H1 (cell line): ENCODE measurements at places on chromosomes 2 and 18.

GRCh38 chr2:234502285-234502918 lies 5.5 kb upstream of the ARL4C start:
- DNase-seq: no peak

DNA sequence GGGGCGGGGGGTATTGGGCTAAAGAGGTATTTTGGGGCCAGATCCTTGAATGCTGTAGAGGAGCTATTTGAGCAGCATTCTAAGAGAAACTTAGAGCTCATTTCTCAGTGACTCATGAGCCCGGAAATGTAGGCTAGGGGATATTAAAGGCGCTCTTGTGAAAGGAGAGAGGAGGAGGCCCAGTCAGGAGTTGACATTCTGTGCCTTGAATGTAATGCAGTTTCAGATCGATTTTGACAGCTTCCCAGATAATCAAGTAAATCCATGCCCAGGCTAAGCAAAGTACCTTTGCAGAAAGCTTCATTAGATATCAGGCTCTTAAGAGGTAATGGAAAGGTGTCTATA lies 1.5 kb downstream of the CAB39 start:
- DNase-seq: no peak

DNA sequence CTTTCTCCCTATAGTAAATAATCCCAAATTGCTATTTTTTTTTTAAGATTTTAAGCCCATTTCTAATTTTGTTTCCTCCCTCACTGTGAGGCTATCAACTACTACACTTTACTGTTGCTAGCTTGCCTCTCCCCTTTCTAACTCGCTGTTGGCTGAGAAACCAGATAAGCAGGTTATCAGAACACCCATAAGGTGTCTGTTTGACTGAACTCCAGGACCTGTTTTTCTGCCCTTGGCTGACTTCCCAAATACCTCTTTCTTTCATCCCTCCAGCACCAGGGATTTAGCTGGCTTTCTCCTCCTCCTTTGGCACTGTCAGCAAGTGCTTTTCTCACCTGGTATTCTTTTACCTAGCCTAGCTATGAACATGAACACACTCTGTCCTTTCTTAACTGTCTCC lies 11.1 kb downstream of the TRAK2 start:
- no peak for DNase-seq

DNA sequence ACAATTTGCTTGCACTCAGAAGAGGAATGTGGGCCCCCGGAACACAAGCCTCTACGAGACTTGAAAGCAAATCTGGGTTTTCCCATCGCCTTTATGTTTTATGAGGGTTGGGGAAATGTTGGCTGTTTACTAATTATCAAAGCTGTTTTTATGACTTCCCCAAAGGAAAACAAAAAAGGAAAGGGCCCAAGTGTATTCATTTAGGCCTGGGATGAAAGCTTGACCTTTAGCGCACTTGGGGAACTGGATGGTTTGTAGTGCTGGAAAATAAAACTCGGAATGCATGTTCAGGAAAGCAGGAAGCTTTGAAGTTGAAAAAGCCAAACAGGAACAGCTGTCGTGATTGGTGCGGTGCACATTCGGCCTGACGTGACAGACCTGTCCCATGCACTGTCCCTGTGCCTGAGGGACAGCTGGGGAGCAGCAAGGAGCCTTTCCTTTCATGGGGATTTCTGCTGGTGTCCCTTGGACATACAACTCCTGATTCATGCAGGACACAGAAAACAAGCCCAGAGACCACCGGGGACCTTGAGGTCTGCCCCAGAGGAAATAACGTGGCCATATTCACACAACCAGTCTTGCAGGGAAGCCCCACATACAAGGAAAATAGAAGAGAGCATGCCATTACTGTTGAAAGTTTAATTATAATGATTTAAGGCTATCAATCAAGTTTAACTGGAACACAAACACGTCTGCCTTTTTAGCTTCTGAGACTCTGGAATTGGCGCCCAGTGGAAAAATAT lies 169.7 kb upstream of the APCDD1 start:
- DNase-seq: no peak

GRCh38 chr2:98458207-98458606 lies 13.5 kb downstream of the INPP4A start:
- no peak for DNase-seq

GRCh38 chr2:229044581-229044980 lies 226.5 kb downstream of the PID1 start:
- no peak for DNase-seq

DNA sequence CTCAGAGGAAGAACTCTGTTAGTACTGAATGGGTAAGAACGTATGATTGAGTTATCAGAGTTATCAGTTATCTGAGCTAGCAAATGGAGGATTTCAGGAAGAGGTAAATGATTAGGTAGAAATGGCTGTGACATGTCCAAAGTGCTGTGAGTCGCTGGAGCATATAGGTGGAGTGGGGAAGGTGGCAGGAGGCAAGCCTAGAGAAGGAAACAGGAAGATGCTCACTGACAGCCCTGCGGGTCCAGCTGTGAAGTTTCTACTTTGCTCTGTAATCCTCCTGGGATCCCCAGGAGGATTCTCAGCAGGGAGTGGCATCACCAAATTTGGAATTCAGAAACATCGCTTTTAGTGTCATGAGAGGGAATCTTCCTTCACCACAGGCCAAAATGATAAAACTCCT lies 52.0 kb downstream of the GYPC start:
- no peak for DNase-seq

GRCh38 chr2:152657043-152657442 lies 60.2 kb downstream of the PRPF40A start:
- no peak for DNase-seq

DNA sequence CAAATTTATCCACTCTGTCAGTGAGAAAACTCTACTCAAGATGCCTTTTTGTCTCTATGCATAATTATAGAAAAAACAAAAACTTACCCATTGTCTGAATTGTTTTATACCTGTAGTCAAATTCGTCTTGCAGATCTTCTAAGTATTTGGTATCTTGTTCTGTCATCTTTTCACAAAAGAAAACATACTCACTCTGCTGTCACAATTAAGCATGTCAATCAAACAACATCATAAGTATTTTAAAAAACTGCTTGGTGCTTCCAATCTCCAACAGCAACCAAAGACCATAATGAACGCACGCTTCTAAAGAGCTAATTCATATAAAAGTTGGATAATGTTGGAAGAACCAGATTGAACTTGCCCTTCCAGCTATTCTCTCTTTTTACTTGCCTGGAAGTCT lies 55.6 kb upstream of the STAT1 start:
- no peak for DNase-seq

DNA sequence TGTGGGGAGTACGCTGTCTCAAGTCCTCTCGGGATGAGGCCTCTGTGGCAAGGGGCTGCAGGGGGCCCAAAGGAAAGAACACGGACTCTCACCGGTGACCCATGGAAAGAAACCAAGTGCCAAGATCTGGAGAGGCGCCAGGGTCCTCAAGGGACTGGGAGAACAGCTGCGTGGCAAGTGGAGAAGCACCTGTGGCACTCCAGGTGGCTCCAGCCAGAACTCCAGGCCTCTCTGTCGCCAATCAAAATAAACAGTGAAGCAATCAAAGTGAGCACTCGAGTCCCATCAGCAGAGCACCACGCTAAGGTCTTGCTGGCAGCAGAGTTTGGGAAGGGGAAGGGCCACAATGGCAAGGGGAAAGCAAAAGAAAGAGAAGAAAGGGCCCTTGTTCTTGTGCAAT lies 54.7 kb downstream of the BCL2 start:
- no peak for DNase-seq

- DNase-seq: no peak
Observed at GRCh38 chr18:76785872-76786271, 36.5 kb upstream of the ZNF236 start.

- no peak for DNase-seq
Observed at GRCh38 chr2:189581354-189582139, 961 bp upstream of the SLC40A1 start.

- DNase-seq: no peak
Observed at GRCh38 chr2:20656561-20656960, 5.7 kb upstream of the HS1BP3 start.

DNA sequence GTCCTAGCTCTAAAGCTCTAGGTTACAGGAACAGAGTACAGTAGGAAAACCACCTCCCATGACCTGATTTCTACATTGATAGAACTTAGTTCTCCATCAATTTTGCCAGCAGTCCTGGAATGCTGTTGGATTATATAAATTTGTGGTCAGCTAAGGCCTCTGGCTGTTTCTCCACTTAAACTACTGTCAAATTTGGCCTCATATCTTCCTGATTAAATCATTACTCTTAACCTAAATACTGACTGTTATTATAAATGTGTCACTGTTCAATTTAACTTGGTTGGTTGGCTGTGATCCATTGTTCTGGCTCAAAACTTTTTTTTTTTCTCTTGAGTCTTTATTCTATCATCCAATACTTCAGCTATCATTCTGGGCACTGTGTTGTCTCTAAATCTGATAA lies 71.2 kb downstream of the TGFA start:
- DNase-seq: no peak

- DNase-seq: no peak
Observed at GRCh38 chr2:109711230-109712122, 82.6 kb upstream of the RGPD5 start.

GRCh38 chr2:137963535-137964065 lies 673 bp upstream of the HNMT start:
- no peak for DNase-seq

- DNase-seq: no peak
Observed at GRCh38 chr2:58268685-58269084, 27.6 kb upstream of the FANCL start.

- DNase-seq: no peak
Observed at GRCh38 chr2:4873364-4873763, 818.8 kb upstream of the SOX11 start.

GRCh38 chr2:194319222-194319992 lies 1337.6 kb upstream of the SLC39A10 start:
- no peak for DNase-seq

GRCh38 chr18:31618801-31619200 lies 27.1 kb downstream of the TTR start:
- no peak for DNase-seq

DNA sequence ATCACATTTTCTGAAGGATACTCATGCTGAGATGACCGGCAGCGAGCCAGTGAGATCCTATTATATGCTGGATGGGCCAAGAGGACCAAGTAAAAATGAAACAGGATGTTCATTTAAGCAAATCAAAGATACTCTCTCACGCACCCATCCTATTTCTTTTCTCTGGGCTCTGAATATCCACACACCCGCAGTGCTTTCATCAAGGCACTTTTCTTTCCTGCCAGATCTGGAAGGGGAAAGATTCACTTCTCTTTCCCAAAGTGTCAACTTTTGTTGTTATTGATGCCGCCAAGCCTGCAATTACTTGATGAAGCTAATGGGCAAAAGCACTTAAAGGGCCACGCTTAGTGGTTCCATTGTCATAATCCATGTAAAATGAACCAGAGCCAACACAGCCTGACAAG lies 191.9 kb upstream of the CHAC2 start:
- no peak for DNase-seq

DNA sequence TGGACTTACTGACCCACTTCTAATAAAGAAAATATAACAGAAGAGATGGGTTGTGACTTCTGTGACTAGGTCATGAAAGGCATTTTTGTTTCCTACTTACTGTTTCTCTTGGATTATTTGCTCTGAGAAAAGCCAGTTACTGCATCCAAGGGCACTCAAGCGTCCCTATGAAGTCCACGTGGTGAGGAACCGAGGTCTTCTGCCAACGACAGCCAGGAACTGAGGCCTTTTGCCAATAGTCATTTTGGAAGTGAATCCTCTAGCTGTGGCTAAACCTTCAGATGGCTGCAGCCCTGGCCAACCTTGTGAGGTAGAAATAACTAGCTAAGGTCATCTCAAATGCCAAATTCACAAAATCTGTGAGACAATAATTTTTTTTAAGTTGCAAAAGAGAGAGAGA lies 449.8 kb upstream of the RGPD4 start:
- DNase-seq: no peak

DNA sequence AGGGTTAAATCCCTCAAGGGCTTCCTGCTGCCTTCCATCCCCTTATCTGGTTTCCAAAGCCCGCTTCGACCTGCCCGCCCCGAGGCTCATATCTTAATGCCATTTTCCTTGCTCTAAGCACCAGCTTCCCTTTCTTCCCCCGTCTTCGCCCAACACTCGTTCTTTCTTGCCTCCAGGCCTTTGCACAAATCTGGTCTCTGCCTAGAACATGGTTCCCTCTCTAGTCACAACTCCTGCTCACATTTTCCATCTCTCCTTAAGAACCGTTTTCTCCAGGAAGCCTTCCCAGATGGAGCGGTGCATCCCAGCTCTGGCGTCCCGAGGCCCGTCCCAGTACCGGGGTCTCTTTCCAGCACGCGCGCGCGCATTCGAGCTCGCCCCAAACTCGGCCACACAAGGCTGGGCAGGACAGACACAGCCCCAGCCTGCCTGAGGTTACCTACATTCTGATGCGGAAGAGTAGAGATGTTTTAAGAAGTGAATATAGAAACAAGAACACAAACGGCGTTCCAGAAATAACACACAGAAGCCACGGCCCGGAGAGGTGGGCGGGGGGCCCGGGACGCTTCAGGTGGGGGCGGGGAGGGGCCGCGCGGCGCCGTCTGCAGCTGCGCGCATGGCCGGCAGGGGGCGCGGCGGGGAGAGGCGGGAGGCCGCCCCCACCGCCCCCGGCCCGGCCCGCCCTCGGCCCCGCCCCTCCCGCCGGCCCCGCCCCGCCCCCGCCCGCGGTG lies at the start of gene DGKD:
Gene DGKD, plus strand, starts transcription at position 726 of the 731 bp plus-strand sequence. CDS start 25 bp downstream, outside the sequence.
- DNase-seq: no peak

DNA sequence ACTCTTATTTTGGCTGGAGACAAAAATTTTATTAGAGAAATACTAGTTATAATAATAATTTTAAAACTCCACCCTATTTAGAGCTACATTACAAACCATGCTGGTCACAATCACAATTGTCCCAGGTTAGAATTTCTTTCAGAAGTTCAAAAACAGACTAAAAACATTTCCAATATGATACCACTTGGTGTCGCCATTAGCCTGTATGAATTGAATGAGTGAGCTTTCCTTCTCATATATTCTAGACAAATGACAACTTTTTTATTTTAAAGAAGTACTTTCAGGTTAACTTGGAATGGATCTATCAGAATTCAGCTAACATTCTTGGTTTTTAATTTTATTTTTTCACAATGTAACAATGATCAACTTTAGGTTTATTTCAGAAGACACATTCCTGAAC lies 48.0 kb downstream of the SERPINB8 start:
- DNase-seq: no peak

DNA sequence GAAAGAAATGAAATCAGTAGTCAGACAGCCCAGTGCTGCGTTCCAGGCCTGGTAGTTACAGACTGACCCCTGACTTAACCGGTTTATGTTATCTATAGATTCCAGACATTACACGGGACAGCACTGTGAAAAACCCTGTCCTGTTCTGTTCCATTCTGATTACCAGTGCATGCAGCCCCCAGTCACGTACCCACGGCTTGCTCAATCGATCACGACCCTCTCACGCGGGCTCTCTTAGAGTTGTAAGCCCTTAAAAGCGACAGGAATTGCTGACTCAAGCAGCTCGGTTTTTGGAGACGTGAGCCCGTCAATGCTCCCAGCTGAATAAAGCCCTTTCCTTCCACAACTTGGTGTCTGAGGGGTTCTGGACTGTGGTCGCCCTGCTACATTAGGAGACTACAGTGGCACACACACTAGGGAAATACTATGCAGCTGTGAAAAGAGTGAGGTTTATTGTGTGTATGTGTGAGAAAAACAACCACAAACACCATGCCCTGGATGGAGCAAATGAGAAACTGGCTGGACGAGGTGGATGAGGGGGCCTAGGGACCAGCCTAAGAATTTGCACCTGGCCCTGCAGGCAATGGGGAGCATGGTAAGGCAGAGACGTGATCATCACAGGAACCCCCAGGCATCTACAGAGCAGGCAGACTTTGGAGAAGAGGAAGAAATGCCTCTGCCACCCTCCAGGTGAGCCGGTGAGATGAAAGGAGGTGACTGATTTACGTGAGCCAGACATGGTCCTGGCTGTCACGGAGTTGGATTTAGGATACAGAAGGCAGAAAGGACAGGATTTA lies 49.1 kb upstream of the SEMA4C start:
- no peak for DNase-seq

- no peak for DNase-seq
Observed at GRCh38 chr2:10935953-10936942, 24.5 kb downstream of the KCNF1 start.
